ENCODE measurements at places on chromosomes 1 and 21.

- DNase-seq = no peak
Measured at GRCh38 chr1:183585038-183585437, 5.2 kb downstream of the NCF2 start.

GRCh38 chr1:75723989-75724471 lies 479 bp upstream of the ACADM start:
- DNase-seq = peak; percentile 93

- DNase-seq = peak; percentile 100
Measured at GRCh38 chr1:201828820-201829774, at the start of gene IPO9. IPO9 (plus strand) TSS chr1:201829157; CDS start chr1:201829210, 53 bp downstream.

DNA sequence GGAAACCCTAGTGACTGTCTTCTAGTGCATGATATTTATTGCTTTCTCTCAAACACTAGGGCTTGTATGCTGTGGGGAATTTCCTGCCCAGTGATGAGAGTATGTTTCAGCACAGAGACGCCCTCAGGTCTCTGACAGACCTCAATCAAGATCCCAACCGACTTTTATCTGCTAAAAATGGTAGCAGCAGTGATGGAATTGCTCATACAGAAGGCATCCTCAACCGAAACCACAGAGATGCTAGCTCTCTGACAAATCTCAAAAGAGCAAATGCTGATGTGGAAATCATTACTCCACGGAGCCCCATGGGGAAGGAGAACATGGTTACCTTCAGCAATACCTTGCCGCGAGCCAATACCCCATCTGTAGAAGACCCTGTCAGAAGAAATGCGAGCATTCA lies 41.3 kb downstream of the PLPPR4 start:
- DNase-seq = peak; percentile 32

- DNase-seq = no peak
Measured at GRCh38 chr1:46522969-46523320, 28.5 kb downstream of the KNCN start.

GRCh38 chr1:160859166-160859565 lies 3.5 kb downstream of the CD244 start:
- no peak for DNase-seq

DNA sequence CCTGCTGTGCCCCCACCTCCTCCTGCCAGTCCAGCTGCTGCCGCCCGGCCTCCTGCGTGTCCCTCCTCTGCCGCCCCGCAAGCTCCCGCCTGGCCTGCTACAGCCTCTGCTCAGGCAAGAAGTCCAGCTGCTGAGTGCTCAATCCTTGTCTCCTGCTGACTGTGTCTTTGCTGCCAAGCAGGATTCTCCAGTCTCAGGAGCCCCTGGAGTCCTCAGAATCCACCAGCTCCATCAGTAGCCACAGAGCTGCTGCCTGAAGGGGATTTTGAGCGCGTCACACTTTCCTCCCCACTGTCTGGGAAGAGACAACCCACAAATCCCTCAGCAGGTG lies 973 bp downstream of the KRTAP10-11 start:
- no peak for DNase-seq

DNA sequence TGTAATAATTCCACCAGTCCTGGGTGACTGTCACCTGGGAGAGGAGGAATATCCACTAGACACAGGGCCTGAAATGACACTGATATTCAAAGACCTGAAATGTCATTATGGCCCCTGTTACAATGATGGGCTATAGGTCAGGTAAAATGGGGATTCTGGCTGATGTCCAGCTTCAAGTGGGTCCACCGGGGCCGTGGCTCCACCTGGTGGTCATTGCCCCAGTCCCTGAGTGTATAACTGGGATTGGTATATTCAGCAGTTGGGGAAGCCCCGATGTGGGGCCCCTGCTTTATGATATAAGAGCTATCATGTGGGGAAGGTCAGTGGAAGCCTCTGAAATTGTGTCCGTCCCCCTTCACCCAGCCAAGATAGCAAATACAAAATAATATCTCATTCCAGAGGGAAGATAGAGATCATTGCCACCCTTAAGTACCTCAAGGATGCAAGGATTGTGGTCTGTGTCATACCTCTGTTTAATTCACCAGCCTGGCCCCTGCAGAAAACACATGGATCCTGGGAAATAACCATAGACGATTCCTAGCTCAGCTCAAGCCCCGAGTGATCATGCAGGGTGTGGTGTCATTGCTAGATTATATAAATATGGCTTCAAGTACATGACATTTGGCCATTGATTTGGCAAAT lies 19.4 kb downstream of the PLEKHO1 start:
- DNase-seq = peak; percentile 78

- DNase-seq = no peak
Measured at GRCh38 chr1:185408700-185409270, 91.7 kb upstream of the IVNS1ABP start.

- DNase-seq = no peak
Measured at GRCh38 chr1:81467383-81467782, 333.4 kb upstream of the ADGRL2 start.

- DNase-seq = no peak
Measured at GRCh38 chr21:45528028-45528705, 14.1 kb downstream of the SLC19A1 start.

- peak; percentile 71 for DNase-seq
Measured at GRCh38 chr1:167683641-167684502, 37.9 kb upstream of the MPZL1 start.

DNA sequence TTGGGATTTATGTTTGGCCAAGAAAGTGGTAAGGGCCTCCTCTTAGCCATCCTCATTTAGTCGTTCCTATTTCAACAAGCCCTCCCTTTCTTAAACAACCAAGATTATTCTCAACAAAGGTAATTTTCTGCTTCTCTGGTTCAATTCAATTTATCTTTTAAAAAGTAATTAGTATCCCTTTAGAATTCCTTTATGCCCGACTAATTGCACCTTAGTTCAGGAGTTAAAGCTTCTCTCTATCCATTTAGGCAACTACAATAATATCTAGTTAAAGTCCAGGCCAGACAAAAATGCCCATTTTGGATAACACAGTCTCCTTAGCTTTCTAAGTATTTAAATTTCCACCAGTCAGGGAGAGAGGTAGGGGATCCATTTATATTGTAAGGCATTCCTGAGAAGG lies 136.7 kb upstream of the MAGI3 start:
- DNase-seq = no peak

DNA sequence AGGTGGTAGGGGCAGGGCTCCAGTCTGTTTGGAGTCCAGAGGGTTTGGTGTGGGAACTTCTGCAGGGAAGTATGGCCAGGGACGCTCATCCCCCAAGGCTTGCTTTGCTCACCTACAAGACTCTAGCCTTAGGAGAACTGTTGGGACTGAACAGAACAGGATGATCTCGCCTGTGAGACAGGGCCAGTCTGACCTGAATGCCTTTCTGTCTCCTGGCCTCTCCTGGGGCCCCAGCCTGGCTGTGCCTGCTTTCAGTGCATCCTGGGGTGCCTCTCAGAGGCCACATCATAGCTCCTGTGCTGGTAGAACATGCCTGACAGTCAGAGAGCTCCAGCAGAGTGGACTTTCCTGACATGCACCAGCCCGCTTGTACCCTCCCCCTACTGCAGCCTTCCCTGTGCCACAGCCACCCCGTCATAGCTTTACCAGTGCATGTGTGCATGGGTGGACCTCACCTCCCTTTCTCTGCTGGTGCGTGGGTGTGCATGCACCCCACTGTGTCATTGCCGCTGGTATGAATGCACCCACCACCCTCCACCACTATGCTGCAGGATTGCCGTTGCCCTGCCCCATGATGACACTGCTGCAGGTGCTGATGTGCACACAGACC lies 165.8 kb downstream of the GIPC2 start:
- DNase-seq = no peak

DNA sequence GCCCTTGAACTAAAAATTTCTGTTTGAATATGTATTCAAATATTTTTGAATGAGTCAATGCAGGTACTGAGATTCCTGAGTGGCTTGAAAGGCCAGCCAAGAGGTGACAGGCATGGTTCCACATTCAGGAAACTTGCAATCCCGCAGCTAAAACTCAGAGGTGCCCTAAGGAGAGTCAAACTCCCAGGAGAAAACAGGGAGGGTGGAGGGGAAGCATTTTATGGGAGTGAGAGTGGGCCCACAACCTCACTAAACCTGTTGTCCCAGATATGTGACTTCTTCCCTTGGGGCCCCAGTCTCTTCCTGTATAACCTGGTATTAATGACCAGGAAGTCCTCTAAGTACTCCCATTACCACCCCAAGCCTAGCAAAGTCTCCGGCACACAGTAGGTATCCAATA lies 189.6 kb downstream of the PLPP3 start:
- DNase-seq = no peak

DNA sequence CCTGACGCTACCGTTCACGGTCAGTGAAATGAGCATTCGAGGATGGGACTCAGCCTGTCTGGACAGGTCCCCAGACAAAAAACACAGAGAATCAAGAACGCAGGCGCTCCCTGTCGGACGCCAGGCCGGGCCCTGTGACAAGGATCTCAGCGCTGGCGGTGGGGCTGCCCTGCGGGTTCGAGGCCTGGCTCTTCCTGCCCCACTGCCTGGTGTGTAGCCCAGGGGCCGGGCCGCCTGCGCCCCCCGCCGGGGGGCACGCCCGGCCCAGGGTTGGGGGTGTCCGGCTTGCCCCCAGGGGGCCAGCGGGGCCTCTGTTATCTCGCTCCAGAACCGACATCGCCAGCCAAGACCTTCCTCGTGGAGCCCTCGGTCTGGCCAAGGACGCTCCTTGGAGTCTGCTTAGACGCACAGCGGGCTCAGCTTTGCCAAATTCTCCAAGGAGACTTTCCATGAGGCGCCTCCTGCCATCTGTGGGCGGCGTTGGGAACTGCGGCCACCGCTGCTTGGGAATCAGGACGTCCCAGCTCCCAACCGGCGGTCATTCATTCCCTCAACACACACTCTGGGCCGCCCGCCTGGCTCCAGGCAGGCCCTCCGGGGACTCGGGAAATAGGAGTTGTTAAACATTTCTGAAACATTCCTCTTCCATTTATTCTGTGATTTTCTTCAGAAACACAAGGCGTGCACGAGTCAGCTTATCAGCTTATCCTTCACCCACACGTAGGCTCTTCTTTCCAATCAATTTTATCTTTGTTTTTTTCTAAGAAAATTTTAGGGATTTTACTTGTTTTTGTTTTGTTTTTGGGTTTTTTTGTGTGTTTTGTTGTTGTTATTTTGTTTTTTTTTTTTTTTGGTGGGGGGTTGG lies 11.3 kb upstream of the RIPK4 start:
- peak; percentile 93 for DNase-seq

- no peak for DNase-seq
Measured at GRCh38 chr21:45056296-45056904, 18.0 kb upstream of the ADARB1 start.

GRCh38 chr1:61457526-61458040 lies 267.4 kb downstream of the TM2D1 start:
- no peak for DNase-seq
